Activated CD4-positive, alpha-beta T cell treated with anti-CD3 and anti-CD28 coated beads, Interleukin-2, amount 50 U/mL, for 24 hours (primary cell): ENCODE measurements at places on chromosomes 3 and 15.

DNA sequence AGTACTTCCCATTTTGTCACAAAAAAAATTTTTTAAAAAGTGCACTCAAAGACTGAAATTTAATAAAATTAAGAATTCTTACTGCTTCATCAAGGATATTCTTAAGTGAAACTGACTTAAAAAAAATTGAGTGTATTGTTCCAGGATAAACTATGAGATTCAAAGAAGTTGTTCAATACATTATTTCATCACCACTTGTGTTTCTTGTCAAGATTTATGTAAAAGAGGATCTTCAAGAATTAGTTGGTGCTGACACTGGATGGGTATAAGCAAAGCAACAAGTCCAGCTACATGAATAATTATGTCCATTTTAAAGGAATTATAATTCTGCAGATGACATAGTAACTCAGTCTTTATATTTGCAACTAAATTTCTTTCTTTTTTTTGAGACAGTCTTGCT lies 4.3 kb upstream of the AP4E1 start:
- no peak for DNase-seq

- no peak for DNase-seq
These were observed 78.1 kb upstream of the EOMES start for GRCh38 chr3:27800261-27800660.

GRCh38 chr3:78235841-78236240 lies 1195.9 kb downstream of the ROBO2 start:
- no peak for DNase-seq

DNA sequence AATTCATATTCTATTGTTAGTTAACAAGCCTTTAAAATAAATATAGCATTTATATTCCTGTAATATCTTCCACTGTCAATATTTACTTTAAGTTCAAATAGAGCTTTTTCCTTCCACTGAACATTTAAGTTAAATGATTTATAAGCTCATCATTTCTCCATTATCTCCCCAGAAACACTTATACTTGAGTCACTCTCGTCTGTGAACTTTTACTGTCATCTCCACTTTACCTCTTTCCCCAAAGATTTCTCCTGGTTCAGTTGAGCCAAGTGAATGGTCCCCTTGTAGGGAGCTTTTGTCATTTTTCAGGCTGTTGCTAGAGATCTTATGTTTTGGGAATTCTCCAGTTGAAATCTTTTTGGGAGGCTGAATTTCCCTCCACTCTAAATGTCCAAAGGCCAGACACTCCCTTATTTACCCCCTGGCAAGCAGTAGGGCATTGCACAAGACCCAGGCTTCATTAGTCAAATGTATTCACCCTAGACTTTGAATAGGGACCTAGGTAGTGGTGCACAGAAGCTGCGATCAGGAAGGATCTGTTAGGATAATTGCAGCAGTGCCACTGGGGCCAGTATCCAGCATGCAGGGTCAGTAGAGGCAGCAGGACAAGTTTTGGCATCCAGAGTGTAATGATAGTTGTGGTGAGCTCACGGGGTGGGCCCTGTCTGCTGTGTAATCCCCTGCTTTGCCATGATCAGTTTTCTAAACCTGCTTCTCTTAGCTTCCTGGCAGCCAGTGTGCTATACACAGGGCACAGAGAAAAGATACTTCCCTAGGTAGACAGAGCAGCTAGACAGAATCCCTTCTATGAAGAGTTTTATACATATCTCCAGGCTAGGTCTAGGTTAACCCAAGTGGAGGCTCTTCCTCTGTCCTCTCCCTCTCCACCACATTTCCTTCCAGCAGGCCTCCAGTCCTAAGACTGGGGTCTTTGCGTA lies 356.5 kb upstream of the SLCO3A1 start:
- no peak for DNase-seq

DNA sequence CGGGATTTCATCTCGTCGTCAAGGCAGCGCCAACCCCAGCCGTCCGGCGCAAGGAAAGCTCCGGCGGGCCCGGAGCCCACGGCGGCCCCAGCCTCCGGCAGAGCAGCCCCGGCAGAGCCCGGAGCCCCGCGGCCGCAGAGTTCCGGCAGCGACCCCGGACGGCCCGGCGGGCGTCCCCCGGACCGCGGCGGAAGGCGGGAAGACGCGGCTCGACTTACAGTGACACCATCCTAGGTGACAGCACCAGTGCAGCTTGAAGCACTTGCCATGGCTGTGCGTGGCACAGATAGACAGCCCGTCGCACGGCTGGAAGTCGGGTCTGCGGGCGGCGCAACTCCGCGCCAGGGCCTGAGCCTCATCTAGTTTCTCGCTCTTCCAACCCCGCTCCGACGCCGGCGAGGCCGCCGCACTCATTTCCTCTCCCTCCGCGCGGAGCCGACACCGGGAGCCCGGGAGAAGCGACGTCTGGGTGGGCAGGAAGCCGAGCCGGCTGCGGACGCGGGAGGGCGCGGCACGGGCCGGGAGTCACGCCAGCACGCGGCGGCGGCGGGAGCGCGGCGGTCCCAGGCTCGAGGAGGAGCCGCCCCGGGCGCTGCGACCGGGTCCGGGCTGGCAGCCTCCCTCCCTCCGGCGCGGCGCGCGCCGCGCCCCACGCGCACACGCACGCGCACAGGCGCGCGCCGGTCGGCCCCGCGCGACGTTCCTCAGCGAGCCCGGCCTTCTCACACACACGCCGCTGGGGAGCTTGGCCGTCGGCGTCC lies at the start of gene C3orf70:
C3orf70 (minus strand) TSS at position 651 of the 761 bp plus-strand sequence; CDS start at position 414, 237 bp downstream.
- no peak for DNase-seq

GRCh38 chr3:45131201-45131600 lies 15.0 kb downstream of the CDCP1 start:
- no peak for DNase-seq
